A549 treated with RU486 at 1 μM for 4 hours (cell line): ENCODE measurements at places on chromosomes 5 and 9. TPM values are rescaled to one million over a fixed set of nuclear protein-coding genes. Genes with fewer than 3 reads are reported as not detected.

The GRXCR2 gene
- total RNA-seq, result not detected in 5 replicates

The TICAM2 gene
- total RNA-seq, result 0.51 to 0.79 TPM (median 0.69 TPM) in 5 replicates

The FABP6 gene
- 0.87 to 1.6 TPM (median 1.5 TPM) in 5 replicates for total RNA-seq

The KCTD16 gene
- 0.02 to 0.08 TPM (median 0.04 TPM) in 4 of 5 replicates, not detected in the other for total RNA-seq

The TLX3 gene
- not detected in 5 replicates for total RNA-seq

The DENND4C gene
- 12.8 to 22.3 TPM (median 20.5 TPM) in 5 replicates for total RNA-seq

The DMGDH gene
- total RNA-seq, result not detected in 5 replicates

The ADGRD2 gene
- total RNA-seq, result not detected in 5 replicates

The ADAMTS6 gene
- total RNA-seq, result 0.06 to 0.31 TPM (median 0.08 TPM) in 5 replicates

The AK8 gene
- 0.80 to 1.4 TPM (median 0.90 TPM) in 5 replicates for total RNA-seq

The IL17B gene
- not detected in 5 replicates for total RNA-seq

The ADAMTSL1 gene
- total RNA-seq, result not detected in 5 replicates

The OR1J2 gene
- not detected in 5 replicates for total RNA-seq
